ENCODE measurements at places on chromosomes 6 and 20. TPM values are rescaled to one million over a fixed set of nuclear protein-coding genes. Genes with fewer than 3 reads are reported as not detected.

DNA sequence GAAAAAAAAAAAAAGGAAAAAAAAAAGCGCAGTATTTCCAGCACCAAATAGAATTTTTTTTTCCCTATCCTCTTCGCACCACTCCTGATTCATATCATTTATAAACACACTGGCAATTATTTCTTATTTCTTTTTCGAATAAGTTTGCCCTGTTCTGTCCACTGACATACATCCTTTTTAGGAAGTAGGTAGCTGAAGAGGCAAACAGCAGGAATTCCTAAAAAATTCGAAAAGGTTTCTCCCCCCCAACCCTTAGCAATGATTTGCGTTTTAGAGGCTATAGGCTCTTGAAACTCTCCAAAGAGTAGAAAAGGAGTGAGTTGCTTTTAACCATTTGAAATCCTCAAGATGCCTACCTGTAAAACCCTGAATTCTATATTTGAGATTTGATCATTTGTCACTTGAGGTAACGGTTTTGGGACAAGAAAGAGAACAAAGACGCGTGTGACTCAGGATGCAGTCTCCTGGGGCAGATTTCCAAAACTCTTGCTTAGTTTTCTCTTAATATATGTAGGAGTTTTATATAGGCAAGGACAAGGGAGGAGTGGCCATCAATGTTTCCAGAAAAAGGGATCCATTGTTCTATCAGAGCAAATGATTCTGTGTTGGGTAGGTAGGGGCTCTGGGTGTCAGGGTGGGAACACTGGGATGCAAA lies 531 bp upstream of the CCN2 start:
- DNase-seq = no peak

- no peak for DNase-seq
Measured at GRCh38 chr6:6661191-6661590, 72.7 kb downstream of the LY86 start.

SLC17A1 gene
- total RNA-seq = 6.5 TPM

GRCh38 chr6:140319209-140319608 lies 944.8 kb upstream of the CITED2 start:
- DNase-seq = peak; percentile 9

DNA sequence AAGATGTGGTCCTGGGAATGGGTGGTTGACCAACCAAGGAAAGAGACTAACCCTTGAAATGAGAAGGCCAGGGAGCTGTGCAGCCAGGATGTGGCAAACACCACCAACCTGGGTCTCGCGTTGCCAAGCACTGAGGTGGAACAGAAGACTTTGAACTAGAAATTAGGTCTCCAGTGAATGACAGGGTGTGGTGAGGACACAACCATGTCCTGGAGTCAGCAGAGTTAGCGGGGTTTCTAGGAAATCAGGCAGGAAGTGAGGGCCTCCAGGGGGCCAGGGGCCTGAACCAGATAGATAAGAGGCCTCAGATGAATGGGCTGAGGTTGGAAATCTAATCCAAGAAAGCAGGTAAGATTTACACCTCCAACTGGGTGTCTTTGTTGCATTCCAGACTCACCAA lies 353.3 kb upstream of the ARID1B start:
- no peak for DNase-seq

- DNase-seq = peak; percentile 26
Measured at GRCh38 chr20:38799203-38799602, 6.3 kb upstream of the PPP1R16B start.

LRRC73 gene
- not detected for total RNA-seq

DNA sequence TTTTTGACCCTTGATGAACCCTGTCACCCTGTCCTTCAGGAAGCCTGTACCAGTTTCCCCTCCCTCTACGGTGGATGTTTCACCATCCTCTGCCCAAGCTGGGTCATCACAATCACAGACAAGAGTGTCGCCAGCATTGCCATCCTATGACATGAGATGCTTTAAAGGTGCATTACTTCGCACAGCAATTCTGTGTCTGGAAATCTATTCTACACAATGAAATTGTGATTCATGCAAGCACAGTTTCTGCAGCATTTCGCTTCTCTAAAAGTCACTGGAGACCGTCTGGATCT lies 2.5 kb upstream of the ULBP2 start:
- no peak for DNase-seq

GRCh38 chr20:37808233-37809070 lies 94.5 kb upstream of the VSTM2L start:
- DNase-seq = no peak
